ENCODE measurements at places on chromosomes 4 and X.
A peak's percentile ranks its signal among the peaks of the same experiment; 100 is the strongest.

DNA sequence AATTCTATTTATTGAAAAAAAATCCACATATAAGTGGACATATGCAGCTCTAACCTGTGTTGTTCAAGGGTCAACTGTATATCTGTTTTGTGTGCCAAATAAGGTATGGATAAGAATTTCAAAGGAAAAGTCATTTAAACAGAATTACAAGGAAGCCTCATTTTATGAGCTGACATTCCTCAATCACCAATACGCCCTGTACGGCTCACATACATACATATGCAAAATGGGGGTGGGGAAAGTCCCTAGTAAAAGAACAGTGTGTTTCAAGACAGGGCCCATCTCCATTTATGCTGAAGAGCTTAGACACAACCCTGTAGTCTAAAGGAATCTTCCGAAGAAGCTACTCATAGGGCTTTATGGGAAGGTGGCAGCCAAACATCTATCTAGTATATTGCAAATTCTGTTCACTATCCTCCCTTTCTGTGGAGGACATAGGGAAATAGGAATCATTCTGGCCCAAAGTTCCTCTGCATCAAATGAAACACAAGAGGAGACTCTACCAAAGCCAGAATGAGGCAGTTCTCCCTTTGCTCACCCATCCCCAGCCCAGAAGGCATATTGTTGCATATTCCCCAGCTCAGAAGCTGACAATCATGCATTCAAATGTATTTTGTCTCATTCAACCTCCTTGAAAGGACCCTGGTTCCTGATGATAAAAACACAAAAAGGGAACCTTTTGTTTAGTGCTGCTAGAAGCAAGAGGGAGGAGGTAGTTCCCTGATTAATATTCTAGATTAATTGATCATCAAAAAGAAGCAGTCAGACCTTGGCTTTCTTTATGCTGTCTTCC is 13.7 kb upstream of the ZBTB33 start:
- DNase-seq: no peak

DNA sequence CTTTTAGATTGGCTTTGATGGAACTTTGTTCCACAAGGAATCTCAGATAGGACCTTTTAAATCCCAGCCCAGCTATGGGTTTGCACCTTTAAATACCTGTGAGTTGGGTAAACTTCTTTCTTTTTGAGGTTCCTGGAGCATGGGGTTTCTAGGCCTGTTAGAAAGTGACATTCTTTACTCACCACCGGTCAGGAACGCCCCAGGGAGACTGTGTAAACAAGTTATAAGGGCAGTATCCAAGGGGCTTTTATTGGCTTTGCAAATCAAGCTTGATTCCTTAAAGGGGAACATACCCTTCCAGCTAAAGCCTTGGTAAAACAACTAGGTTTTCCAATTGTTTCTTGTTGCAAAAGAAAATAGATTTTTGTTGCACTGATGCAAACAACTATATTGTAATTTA is 93.4 kb downstream of the TENT5D start:
- DNase-seq: no peak

- DNase-seq: no peak
Measured at GRCh38 chr4:67885762-67886161, 2.0 kb upstream of the TMPRSS11D start.

GRCh38 chr4:41640906-41641305 is 102.9 kb downstream of the LIMCH1 start:
- no peak for DNase-seq

DNA sequence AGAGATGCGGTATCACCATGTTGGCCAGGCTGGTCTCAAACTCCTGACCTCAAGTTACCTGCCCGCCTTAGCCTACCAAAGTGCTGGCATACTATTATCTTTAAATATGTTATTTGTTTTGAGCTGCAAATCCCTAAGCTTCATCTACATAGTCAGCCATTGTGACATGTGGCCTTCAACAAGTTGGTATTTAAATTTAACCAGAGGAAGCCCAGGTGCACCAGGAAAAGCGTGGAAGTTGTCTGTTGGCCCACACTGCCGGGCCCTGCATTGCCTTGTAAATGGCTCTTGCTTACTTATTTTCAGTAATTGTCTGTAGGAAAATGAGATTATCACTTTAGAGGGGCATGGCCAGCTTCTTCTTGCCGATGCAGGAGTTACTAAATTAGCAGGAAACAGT is 6.0 kb downstream of the WWC2 start:
- no peak for DNase-seq

GRCh38 chr4:168856312-168856711 is 153.7 kb downstream of the CBR4 start:
- no peak for DNase-seq

- no peak for DNase-seq
Measured at GRCh38 chr4:185219551-185220344, 10.3 kb downstream of the SNX25 start.

DNA sequence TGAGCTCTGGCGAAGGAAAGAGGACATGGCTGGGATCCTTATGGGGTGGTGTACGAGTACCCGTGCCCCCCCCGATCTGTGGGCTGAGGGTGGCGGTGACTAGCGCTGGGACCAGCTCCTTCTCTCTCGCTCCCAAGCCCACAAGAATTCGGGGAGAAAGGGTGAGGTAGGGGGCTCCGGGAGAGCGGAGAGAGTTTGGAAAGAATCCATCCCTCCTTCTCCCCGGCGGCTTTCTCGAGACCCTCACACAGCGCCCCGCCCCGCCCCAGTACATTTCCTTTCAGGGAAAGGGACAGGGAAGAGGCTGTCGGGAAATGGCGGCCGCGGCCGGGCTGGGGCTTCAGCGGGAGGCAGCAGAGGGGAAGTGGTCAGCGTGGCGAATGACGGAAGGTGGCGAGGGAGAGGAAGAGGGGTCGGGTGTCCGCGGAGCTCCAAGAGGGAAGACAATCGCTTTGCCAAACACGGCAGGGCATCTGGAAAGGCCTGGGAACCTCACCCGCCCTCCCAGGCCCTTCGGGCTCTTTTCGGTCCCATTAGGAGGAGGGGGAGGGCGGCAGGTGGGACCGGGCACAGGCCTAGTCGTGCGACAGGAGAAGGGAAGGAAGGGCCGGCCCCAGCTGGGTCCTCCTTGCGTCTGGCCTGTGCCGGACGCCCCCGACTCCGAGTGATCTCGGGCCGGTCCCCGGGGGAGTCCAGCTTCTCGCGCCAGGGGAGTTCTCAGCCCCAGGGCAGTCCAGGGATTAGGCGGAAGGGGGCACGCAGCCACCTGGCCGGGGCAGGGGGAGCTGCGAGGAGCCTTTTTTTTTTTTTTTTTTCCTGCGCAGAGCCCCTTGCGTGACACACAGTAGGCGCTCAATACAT is 10.2 kb downstream of the HNRNPH2 start:
- DNase-seq: peak; percentile 3

DNA sequence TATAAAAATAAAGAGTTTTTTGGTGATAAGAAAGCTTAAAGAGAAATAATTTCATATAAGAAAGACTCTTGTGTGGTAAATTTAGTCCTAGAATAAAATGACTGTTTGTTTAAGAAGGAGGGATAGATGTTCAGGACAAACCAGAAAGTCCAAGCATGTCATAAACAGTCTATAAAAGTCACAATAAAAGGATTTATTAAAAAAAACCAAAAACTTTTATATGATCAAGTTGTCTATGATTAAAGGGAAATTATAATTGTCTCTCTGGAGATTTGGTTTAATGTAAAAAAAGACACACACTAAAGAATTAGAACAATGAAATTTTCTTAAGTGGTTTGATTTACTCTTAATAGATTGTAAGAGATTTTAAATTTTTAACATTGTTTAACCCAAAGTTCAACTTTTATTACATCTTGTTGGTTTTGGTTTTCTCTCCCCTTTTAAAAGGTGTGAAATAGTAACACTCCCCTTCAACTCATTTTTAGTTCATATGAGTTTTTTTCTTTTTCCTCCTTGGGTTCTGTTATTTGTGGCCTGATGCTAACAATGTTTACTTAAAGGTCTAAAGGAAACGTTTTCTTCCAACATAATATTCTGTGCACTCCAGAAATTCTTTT is 89.7 kb downstream of the PDHA2 start:
- no peak for DNase-seq

GRCh38 chr4:630656-631055 is 5.3 kb downstream of the PDE6B start:
- DNase-seq: no peak

DNA sequence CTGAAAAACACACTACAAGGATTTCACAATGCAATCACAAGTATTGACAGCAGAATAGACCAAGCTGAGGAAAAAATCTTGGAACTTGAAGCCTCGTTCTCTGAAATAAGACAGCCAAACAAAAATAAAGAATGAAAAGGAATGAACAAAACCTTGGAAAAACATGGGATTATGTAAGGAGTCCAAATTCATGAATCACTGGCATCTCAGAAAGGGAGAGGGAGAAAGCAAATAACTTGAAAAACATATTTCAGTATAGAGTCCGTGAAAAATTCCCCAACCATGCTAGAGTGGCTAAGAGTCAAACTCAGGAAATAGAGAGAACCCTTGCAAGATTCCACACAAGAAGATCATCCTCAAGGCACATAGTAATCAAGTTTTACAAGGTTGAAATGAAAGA is 178.5 kb upstream of the CTSO start:
- DNase-seq: no peak

- DNase-seq: no peak
Measured at GRCh38 chrX:68139791-68140190, 293.5 kb downstream of the OPHN1 start.

- DNase-seq: no peak
Measured at GRCh38 chrX:15598026-15598425, 2.7 kb downstream of the ACE2 start.

GRCh38 chrX:139864640-139865039 is 68.2 kb downstream of the ATP11C start:
- DNase-seq: no peak
